ENCODE measurements at places on chromosomes 13 and 19. TPM values are rescaled to one million over a fixed set of nuclear protein-coding genes. Genes with fewer than 3 reads are reported as not detected.

The TPTE2 gene
- 27.5 TPM for total RNA-seq

The ZNF540 gene
- 0.24 TPM for total RNA-seq

The MAST1 gene
- total RNA-seq: 22.2 TPM

The KLK5 gene
- not detected for total RNA-seq

The FBL gene
- 581 TPM for total RNA-seq

The TDRD12 gene
- 0.26 TPM for total RNA-seq

The CAPS gene
- 0.92 TPM for total RNA-seq

The ELSPBP1 gene
- 0.47 TPM for total RNA-seq

The ZNF548 gene
- 16.9 TPM for total RNA-seq

The GPR183 gene
- not detected for total RNA-seq

The CYP4F11 gene
- 0.13 TPM for total RNA-seq

The ATXN8OS gene
- not detected for total RNA-seq

The IGFL3 gene
- total RNA-seq: not detected

DNA sequence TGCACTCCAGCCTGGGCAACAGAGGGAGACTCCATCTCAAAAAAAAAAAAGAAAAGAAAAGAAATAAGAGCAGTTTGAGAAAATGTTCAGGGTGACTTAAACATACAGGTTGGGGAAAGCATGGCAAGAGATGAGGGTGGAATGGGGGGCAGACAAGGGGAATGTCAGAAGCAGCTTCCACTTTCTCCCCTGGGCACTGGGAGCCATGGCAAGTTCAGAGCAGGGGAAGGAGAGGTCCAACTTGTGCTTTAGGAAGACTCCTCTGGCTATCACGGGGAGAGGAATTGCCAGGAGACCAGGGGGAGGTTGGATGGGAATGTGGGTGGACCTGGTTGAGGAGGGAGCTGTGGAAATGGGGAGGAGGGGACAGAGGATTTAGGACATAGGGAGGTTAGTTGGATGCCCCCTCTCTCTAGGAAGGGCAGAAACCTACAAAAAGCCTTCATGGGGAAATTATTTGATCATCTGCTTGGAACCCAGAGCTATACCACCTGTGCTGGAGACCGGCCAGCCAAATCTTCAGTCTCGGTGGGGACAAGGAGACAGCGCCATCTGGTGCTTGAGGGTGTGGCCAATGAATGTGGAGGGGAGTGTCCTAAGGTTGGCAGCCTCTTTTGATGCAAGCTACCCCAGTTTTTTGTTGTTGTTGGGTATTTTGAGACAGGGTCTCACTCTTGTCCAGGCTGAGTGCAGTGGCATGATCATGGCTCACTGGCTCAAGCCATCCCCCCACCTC, 7.3 kb upstream of the STRN4 start:
- peak; percentile 74 for DNase-seq

DNA sequence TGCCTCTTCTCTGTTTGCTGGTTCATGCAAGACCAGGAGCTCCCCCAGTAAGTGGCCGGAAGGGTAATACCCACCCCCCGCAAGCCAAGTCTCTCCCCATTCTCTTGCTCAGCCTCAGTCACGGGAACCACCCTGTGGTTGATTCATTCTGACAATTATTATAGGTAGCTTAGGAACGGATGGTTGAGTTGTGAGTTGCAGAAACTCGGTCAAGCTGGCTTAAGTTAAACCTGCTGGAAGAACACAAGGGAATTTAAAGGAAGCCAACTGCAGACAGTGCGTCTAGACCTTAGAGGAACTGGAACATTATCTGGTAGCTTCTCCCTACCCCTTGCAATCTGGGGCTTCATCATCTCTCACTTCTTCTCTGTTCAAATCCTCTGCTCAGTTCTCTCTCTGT, 8.9 kb downstream of the FPR1 start:
- no peak for DNase-seq

DNA sequence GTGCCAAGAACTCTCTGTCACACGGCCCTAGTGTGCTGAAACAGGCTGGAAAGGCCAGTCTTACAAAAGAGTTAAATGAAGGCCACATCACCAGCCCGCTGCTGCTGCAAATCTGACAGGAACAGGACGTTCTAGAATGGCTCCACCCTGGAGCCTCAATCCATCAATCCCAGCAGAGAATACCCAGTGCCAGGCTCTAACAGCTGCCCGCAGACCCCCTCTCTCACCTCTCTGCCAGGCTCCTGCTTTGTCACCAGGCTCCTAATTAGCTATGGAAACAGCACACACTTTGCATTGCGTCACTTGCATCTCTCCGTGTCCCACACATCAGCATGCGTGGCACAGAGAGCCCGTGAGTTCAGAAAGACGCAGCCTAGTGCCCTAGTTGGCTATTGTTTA, 314.1 kb downstream of the FOXO1 start:
- no peak for DNase-seq

- no peak for DNase-seq
Measured at GRCh38 chr19:57802269-57802668, 12.4 kb downstream of the ZNF552 start.

DNA sequence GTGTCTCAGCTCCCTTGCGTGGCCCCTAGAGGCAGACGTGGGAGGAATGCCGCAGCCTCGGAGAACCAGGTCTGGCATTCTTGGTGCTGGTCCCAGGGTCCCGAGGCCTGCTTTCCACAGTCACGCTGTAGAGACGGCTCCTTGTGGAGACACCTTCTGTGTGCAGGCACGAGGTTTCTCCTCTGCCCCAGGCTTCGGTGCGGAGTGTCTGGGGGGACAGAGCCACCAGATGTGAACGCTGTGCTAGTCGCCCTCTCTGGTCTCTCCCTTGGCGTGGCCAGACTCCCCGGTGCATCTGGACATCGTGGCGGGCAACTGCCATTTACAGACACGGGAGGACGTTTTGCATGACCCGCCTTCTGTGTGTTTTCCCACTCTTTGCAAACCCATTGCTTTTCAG, 7.5 kb upstream of the TMEM255B start:
- DNase-seq: no peak

DNA sequence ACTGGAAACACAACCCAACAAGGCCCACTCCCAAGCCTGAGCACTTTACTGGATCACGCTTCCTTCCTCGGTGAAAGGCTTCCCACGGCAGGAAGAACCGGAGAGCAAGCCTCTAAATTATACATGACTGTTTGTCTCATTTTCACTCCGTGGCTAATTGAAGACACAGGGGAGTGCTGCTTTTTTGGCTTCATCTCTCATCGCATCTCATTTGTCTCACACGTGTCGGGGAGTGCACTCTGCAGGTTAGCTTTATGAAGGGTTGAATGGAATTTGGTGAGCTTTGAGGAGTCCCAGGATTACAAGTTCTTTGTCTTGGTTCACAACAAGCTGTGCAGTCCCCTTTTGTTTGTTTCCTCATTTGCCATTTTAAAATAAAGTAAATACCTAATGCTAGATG, 544.6 kb downstream of the GPC6 start:
- DNase-seq: peak; percentile 79

DNA sequence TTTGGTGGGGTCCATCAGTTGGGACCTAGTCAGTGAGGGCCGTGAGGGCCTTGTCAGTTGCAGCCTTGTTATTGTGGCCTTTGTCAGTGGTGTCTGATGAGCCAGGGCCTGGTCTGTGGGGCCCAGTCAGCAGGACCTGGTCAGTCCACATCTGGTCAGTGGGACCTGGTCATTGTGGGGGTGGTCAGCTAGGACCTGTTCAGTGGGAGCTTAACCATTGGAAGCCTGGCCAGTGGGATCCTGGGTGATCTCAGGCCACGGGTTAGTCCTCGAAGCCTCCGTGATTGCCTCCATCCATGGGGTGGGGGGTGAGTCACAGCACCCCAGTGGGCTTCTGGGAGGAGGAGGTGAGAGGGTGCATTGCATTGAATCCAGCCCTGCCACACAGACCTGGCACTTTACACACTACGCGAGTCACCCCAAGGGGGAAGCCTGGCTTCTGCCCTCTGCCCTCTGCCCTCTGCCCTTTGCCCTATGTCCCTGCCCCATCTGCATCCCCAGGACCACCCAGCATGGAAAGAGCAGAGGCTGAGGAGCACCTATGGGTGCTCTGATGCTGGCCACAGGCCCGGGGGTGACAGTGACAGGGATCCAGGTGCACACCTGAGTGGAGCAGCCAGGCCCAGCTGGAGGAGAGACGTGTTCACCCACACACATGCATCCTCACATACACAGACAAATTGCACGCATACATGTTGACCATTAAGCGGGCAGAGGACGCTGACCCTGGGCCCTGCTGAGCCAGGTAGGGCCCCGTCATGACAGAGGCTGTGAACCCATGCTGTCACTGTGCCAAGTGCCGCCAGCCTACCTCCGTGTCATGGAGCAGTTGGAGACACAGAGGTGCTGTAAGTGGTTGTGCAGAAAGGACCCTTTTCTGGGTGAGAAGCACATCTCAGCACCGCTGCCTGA, 59.8 kb upstream of the TPM4 start:
- no peak for DNase-seq

GRCh38 chr13:47326061-47326460, 429.2 kb upstream of the HTR2A start:
- DNase-seq: no peak
